ENCODE measurements at places on chromosomes 1 and 21.

GRCh38 chr1:214219902-214220301 is 61.1 kb upstream of the SMYD2 start:
- no peaks in the 10 kb centered on the region for H3K36me3 ChIP-seq
- H3K27me3 ChIP-seq = peaks cover 27% of the 10 kb centered on the region
- DNase-seq = no peak
- no peaks in the 10 kb centered on the region for H3K4me1 ChIP-seq

- H3K36me3 ChIP-seq = no peaks in the 10 kb centered on the region
- no peak overlapping the region for H3K4me3 ChIP-seq
- H3K27me3 ChIP-seq = no peaks in the 10 kb centered on the region
- DNase-seq = peak; percentile 75
Measured at GRCh38 chr1:147502760-147503159, 38.5 kb upstream of the BCL9 start.

DNA sequence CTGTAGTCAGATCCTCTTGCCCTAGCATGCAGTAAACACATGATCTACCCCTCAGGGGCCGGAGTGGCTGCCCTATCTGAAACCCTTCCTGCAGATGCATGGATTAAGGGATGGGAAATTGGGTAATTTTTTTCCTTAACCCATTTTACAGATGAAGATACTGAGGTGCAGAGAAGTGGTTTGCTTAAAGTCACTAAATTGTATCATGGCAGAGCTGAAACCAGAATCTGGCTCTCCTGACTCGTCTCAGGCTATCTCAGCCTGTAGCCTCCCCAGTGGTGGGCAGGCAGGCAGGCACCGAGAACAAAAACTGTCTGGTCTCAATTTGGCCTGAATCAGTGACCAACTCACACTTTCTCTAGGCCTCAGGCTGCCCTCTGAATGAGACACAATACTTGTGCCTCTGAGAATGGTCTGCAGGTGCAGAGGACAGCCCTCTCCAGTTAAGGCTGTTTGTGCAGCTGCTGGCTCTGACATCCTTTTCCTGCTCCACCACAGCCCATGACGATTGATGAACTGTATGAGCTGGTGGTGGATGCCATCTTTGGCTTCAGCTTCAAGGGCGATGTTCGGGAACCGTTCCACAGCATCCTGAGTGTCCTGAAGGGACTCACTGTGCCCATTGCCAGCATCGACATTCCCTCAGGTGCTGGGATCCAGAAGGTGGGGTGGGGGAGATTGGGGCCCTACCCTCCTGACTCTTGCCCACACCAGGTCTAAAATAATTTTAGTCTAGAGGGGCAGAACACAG is 1.5 kb downstream of the NAXE start:
- H3K4me1 ChIP-seq = peaks cover 4% of the 10 kb centered on the region
- no peak for DNase-seq
- H3K27ac ChIP-seq = no peak overlapping the region
- peak overlapping the region; percentile 84 for H3K4me3 ChIP-seq
- H3K36me3 ChIP-seq = peaks cover 50% of the 10 kb centered on the region

GRCh38 chr1:232555494-232556210 is 74.3 kb downstream of the SIPA1L2 start:
- no peak for DNase-seq
- no peak overlapping the region for H3K27ac ChIP-seq
- H3K27me3 ChIP-seq = no peaks in the 10 kb centered on the region

DNA sequence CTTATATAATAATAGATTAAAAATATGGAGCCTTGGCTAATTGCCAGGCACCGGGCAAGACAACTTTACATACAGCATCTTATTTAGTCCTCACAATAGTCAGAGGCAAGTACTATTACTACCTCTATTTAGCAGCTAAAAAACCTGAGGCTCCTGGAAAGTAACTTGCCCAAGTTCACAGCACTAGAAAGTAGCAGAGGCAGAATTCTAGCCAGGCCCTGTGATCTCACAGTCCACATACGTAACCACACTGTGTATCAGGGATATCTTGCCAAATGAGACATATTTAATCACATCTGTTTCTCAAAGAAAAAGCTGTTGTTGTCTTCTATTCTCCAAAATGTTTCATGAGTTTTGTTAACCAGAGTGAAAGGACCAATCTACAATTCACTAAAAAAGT is 378.5 kb downstream of the PLPP3 start:
- no peak overlapping the region for H3K27ac ChIP-seq
- H3K4me3 ChIP-seq = no peak overlapping the region
- DNase-seq = no peak
- H3K27me3 ChIP-seq = no peaks in the 10 kb centered on the region

DNA sequence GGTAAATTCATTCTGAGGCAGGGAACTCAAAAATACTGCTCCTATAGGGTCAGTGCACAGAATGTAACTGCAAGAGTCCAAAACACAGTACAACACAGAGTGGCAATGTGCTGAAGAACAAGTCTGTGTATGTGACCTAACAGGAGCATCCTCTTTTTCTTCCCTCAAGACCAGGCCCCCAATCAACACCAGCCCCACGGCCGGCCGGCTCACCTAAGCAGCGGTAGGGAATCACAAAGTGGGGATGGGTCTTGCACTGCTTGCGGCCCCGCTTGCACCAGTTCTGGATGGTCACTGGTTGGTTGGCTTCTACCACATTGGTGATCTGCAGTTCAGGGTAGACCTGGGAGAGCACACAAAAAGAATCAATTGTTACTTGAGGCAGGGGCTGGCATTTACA is 80.8 kb downstream of the APP start:
- H3K4me1 ChIP-seq = peaks cover 21% of the 10 kb centered on the region
- H3K36me3 ChIP-seq = peaks cover 17% of the 10 kb centered on the region
- H3K27ac ChIP-seq = no peak overlapping the region

- H3K4me3 ChIP-seq = no peak overlapping the region
- H3K36me3 ChIP-seq = peaks cover 10% of the 10 kb centered on the region
- H3K27ac ChIP-seq = peak overlapping the region; percentile 24
Measured at GRCh38 chr21:46455575-46456385, 2.9 kb upstream of the DIP2A start.

DNA sequence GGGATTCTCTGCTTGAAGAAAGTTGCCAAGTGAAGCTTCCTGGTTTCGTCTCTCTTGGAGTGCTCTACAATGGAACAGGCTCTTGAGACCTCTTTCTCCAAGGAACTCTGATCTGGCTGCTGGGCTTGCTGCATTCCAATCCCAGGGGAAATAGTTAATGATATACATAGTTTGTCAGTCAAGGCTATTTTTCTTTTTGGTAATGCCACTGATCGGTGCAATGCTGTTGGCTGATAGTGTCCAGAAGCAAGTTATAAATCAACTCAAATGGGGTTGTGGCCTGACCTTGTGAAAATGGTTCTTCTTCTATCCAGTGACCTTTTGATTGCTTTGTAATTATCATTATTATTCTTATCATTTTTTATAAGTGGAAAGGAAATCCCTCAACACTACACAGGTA is 48.4 kb upstream of the TNFSF18 start:
- no peak overlapping the region for H3K4me3 ChIP-seq
- H3K27ac ChIP-seq = no peak overlapping the region
- no peaks in the 10 kb centered on the region for H3K4me1 ChIP-seq
- DNase-seq = no peak
- H3K27me3 ChIP-seq = peaks cover 12% of the 10 kb centered on the region
- no peaks in the 10 kb centered on the region for H3K36me3 ChIP-seq

GRCh38 chr1:161037661-161038522 is 872 bp downstream of the TSTD1 start:
- H3K36me3 ChIP-seq = peaks cover 37% of the 10 kb centered on the region
- no peaks in the 10 kb centered on the region for H3K4me1 ChIP-seq
- H3K4me3 ChIP-seq = no peak overlapping the region
- H3K27me3 ChIP-seq = no peaks in the 10 kb centered on the region
- H3K27ac ChIP-seq = no peak overlapping the region
- no peak for DNase-seq

- no peak overlapping the region for H3K27ac ChIP-seq
- no peak for DNase-seq
- no peak overlapping the region for H3K4me3 ChIP-seq
- no peaks in the 10 kb centered on the region for H3K36me3 ChIP-seq
- no peaks in the 10 kb centered on the region for H3K4me1 ChIP-seq
Measured at GRCh38 chr21:43338951-43339350, 88.0 kb downstream of the SIK1 start.

DNA sequence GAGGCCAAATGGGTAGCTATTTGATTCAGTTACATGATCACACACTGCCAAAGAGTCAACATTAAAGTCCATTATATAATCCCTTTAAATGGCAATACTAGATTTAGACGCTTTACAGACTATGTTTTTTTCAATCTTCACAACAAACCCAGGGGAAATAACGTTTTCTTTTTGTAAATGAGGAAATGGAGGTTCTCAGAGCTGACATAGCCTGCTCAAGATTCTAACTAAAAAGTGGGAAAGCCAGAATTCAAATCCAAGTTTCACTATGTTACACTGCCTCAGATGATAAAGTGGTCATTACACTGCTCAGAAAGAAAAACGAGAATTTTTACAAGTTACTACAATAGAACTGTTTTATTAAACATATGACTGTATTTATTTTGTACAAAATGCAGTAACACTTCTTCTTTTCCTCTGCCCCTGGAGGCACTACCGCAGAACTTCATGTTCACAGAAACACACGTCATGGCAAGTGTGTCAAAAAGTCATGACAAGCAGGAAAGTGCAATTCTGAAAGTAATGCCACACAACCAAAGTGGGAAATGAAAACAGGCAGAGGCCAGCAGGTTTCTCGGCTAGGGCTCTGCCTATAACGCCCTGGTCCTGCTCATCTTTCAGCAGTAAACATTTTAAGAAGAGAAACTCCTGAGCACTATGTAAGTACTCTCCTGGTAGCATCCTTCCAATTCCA is 19.0 kb downstream of the THEMIS2 start:
- DNase-seq = no peak
- peaks cover 56% of the 10 kb centered on the region for H3K36me3 ChIP-seq
- H3K27ac ChIP-seq = no peak overlapping the region

DNA sequence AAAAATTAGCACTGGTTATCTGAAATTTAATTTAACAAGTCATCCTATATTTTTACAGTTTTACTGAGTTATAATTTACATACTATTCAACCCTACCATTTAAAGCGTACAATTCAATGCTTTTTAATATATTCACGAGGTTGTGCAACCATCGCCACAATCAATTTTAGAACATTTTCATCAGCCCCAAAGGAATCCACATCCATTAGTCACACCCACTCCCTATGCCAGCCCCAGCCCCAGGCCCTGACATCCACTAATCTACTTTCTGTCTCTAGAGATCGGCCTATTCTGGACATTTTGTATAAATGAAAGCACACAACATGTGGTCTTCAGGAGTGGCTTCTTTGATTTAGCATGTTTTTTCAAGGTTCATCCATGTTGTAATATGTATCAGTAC is 134.7 kb downstream of the PSMG1 start:
- no peaks in the 10 kb centered on the region for H3K27me3 ChIP-seq
- peak; percentile 51 for DNase-seq
- H3K36me3 ChIP-seq = no peaks in the 10 kb centered on the region
- H3K27ac ChIP-seq = no peak overlapping the region
- no peaks in the 10 kb centered on the region for H3K4me1 ChIP-seq

- no peaks in the 10 kb centered on the region for H3K36me3 ChIP-seq
- H3K27me3 ChIP-seq = peaks cover 22% of the 10 kb centered on the region
- H3K4me3 ChIP-seq = no peak overlapping the region
- H3K27ac ChIP-seq = no peak overlapping the region
- no peaks in the 10 kb centered on the region for H3K4me1 ChIP-seq
Measured at GRCh38 chr1:111804776-111805175, 49.1 kb downstream of the DDX20 start.

DNA sequence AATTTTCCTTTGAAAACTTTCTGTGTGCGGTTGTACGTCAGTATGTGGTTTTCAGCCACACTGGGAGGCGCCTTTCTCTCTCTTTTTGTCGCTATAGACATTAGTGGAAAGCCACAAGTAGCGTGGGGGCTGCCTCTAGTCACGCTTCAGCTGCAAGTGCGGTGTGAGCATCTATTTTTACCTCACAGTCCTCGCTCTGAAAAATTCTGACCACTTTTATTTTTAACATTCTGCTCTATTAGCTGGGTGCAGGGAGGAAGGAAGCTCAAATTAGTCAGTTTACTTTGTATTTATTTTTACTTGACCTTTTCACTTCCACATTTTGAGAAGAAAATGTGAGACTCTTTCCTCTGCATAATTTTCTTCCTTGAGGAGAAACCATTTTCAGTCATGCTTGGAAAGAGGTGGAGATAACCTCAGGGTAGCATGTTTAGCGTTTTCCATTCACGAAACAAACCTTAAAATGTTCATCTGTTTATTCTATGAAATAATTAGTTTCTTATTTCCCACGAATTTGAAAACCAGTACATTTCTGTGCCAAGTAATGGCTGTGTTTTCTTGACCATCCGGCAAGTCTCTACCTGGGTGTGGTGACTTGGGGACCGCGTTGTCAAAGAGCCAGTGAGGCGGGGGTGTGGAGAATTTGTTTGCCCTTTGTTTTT is 35.6 kb downstream of the ADARB1 start:
- H3K4me1 ChIP-seq = peaks cover 22% of the 10 kb centered on the region
- H3K4me3 ChIP-seq = no peak overlapping the region
- no peaks in the 10 kb centered on the region for H3K36me3 ChIP-seq
- no peak overlapping the region for H3K27ac ChIP-seq
- no peak for DNase-seq

GRCh38 chr1:17564458-17565393 is 25.2 kb downstream of the ARHGEF10L start:
- H3K4me3 ChIP-seq = no peak overlapping the region
- H3K27ac ChIP-seq = no peak overlapping the region
- no peaks in the 10 kb centered on the region for H3K4me1 ChIP-seq
- H3K36me3 ChIP-seq = no peaks in the 10 kb centered on the region
- no peaks in the 10 kb centered on the region for H3K27me3 ChIP-seq
- DNase-seq = no peak
